ENCODE measurements at places on chromosomes 11 and 22.

DNA sequence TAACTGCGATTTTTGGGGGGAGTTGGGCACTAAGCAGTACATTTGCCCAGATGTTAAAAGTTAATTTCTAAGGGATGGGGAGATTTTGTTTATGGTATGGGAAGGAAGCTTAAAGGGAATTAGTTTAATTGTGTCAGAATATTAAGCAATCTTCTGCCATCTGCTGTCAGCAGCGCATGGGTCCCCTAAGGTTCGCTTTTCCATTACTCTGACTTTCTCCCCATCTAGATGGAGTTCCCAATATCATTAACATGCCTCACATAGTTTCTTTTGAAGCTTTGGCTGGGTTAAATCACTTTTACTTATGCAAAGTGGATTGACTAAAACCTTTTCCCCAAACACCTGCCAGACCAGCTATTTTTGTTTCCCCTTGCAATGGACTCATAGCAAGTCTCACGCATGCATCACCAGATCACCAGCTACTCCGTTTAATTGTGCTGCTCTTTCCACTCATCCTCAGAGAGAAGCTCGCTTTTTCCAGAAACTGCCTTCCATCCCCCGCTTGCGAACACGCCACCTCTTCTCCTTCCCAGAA, 172.7 kb downstream of the FAT3 start:
- DNase-seq, result no peak

DNA sequence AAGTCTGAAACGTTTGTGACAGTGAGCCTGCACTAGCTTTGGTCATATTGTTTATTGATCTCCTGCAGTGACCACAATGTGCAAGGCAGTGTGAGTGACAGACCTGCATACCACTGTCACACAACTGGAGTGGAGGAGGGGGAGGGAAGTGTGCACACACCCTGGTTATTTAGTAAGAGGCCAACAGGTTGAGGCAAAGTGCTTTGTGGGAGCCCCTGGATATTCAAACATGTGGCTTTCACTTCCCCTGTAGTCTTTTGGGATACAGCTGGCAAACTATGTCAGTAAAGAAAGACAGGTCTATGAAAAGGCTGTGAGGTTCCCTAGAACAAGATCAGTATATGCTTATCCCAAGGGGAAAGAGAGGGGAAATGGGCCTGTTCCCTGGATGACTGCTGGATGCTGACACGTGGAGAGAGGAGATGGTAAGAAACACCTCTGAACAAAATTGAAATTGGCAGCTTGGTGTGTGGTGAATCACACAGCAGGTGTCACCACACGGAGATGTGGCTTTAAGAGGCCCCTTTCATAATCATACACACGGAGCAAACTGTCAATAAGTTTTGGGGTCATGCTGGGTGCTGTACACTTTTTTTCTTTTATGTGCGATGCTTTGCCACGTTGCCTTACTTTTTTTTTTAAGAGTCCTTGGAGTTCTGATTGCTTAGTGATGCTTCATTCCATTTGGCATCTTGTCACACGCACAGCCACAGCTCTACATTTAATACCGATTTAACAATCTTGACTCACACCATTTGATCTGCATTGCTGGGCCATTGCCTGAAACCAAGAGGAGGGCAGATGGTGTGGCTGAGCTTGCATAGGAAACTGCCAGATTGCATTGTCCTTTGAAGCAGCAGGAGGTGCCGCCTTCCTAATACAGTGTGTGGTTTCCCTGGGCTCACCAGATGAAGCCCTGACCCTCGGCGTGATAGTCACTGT, 11.3 kb downstream of the OSBP2 start:
- DNase-seq, result peak; percentile 90

DNA sequence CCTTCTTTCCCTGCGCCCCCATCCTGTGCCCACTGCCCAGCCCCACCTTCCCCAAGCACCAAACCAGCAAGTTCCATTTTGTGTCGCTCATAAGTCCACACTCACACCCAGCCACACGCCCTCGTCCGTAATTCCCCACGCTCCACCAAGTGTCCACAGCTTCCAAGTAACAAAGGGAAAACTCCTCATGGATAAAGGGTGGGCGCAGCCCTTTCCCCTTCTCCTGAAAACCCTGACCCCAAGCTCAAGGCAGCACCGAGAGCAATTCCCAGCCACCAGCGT, 458 bp downstream of the FXYD6 start:
- no peak for DNase-seq

DNA sequence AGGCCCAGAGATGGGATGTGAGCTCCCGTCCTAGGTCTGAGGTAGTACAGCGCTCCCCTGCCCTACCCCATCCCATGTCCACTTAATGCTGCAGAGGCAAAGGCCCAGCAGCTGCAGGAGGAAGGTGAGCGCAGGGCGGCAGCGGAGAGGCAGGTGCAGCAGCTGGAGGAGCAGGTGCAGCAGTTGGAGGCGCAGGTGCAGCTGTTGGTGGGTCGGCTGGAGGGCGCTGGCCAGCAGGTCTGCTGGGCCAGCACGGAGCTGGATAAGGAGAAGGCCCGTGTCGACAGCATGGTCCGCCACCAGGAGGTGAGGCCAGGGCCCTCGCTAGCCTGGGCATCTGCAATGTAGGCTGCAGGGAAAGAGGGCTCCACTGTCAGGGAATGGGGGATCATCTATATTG, 15.2 kb downstream of the CCDC157 start:
- no peak for DNase-seq

DNA sequence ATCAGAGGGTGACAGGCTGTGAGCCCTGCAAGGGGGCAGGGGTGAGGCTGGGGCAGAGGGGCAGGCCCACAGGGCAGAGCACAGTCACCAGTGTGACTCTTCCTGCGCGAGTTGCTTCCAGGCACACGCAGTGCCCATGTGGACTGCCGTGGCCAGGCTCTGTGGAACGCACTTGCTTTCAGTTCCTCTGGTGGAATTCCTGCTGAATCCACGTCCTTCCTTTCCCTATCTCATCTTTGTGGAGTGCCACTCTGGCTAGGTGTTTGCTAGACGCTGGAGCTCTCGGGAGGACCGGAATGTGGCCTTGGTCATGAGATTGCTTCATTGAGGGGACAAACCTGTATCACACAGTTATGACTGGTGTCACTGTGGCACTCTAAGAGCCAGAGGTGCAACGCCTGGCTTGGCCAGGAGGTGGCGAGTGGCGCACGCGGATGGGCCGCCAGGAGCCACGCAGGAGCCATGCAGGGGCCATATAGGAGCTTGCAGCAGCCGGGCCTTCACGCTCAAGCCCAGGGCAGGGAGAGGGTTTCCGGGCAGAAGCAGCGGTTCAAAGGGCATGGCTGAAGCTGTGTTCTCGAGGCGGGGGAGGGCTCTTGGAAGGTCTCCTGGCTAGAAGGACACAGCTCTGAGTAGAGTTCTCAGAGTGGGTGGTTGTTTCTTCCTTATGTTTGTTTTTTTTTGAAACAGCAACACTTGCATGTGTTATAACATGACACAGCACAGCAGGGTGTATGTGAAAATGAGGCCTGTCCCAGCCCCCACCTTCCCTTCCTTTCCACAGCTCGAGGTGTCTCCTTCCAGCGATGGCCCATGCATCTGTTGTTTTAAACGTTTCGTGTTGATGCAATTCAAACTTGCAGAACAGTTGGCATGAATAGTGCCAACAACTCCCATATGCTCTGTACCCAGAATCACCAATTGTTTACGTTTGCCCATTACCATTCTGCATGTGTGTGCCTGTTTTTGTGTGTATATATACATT, 36.2 kb downstream of the TBC1D22A start:
- DNase-seq, result peak; percentile 5

Data from HS-5 (cell line).